ENCODE measurements at places on chromosomes 1 and 21.
A peak's percentile ranks its signal among the peaks of the same experiment; 100 is the strongest.

- no peak for DNase-seq
These were observed 286.0 kb downstream of the PLA2G4A start for GRCh38 chr1:187114792-187115191.

DNA sequence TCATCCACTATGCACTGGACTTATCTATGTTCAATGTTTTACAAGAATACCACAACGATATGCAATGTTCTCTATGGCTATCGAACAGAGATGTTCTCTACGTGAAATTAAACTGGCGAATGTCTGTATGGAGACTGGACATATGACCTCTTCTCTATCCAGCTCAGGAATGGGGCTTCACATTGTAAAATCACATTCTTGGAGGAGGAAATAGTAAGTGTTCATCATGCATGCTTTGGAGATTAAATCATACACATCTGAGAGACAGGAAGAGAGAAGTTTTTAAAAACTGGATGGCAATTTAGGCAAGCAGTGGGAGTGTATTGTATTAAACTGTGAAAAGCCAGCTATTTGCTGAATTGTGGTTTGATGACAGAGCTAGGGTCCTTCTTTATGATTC is 47.9 kb upstream of the RGL1 start:
- DNase-seq, result peak; percentile 68

DNA sequence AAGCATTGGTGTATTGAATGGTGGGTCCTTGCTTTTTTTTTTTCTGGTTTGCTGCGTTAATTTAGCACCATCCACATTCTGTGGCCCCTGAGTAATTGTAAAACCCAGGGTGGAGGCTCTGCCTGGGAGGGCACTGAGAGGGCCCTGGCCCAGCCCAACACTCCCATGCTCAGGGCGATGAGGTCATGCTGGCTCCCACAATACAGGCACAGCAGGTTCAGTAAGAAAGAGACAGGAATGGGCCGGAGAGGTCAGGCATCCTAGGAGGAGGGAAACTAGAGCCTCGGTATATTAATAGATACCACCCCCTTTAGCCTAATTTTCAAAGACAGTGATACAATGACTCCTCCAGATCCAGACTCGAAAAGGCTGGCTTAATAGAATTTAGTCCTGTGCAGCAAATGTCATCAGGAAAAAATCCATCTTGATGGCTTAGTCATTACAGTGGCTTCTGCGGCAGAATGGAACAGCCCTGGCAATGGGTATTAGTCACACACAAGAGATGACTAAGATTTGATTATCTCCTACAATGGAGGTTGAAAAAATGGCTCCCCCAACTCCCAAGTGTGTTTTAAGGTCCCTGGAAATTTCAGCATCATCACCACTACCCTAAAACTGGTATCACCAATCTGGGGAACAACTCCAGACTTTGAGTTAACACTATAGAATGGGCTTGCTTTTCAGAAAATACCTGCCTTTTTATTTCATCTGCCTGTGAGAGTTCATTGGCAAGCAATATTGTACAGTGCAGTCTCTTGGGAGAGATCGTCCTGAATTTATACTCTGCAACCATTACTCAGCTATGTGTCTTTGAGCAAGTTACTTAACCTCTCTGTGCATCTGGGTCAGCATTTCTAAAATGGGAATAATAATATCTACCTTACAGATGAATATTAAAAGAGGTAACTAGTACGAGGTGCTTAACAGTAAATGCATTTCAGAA is 43.9 kb upstream of the LYST start:
- peak; percentile 91 for DNase-seq

- DNase-seq, result no peak
These were observed 228.8 kb downstream of the PBX1 start for GRCh38 chr1:164787834-164788231.

All from non-pigmented ciliary epithelial cell (primary cell).